ENCODE measurements at places on chromosomes 1 and 21.
A peak's percentile ranks its signal among the peaks of the same experiment; 100 is the strongest.

GRCh38 chr1:72283022-72283306, 625 bp upstream of the NEGR1 start:
- no peak for DNase-seq

DNA sequence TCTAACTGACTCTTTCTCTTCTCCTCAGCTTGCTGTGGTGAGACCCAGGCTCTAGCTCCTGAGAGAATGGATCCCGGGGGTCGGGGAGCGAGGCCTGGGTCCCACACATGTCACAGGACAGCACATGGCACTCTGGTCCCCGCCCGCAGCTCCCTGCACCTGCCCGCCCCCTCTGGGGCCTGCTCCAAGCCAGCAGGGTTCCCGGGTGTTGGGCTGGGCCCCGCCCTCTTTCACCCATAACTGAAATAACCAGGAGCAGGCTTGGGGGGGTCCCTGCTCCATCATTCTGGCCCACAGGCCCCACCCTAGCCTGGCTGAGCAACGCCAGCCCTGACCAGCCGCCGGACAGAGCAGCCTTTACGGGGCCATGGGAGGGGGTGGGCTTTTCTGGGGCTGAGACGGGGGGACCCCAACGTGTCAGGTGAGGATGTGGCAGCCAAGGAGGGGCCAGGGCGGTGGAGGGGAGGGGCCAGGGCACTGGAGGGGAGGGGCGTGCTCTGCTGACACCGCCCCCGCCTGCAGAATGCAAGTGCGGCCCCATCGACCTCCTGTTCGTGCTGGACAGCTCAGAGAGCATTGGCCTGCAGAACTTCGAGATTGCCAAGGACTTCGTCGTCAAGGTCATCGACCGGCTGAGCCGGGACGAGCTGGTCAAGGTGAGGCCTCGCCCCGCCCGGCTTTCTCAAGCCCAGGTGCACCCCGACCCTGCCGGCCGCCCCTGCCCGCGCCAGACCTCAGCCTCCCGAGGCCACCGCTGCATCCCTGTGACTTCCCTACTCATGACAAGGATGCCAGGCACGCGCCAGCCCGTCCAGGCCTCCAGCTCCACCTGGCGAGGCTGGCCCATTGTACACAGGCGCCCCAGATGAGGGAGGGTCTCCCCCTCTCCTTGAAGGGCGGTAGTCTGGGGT, 19.4 kb downstream of the COL6A1 start:
- DNase-seq = peak; percentile 10

- DNase-seq = peak; percentile 8
Observed at GRCh38 chr1:909861-910310, 13.8 kb upstream of the SAMD11 start.

- peak; percentile 61 for DNase-seq
Observed at GRCh38 chr1:89149229-89149628, 23.3 kb upstream of the GBP2 start.

DNA sequence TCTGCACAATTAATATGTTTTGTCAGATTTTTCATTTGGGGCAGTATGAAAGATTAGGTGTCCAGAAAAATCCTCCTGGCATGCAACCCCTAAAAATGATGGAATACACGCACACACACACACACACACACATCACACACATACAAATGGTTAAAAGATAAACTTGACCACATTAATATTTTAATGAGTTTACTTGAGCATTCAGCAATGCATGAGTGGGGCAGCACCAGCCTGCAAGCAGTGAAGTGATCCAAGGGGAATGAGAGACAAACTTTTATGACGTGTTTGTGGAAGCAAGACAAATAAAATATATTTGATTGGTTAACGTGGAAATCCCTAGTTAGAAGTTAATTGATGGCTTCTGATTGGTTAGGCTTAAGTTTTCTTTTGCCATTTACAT, 29.1 kb upstream of the SOAT1 start:
- no peak for DNase-seq

DNA sequence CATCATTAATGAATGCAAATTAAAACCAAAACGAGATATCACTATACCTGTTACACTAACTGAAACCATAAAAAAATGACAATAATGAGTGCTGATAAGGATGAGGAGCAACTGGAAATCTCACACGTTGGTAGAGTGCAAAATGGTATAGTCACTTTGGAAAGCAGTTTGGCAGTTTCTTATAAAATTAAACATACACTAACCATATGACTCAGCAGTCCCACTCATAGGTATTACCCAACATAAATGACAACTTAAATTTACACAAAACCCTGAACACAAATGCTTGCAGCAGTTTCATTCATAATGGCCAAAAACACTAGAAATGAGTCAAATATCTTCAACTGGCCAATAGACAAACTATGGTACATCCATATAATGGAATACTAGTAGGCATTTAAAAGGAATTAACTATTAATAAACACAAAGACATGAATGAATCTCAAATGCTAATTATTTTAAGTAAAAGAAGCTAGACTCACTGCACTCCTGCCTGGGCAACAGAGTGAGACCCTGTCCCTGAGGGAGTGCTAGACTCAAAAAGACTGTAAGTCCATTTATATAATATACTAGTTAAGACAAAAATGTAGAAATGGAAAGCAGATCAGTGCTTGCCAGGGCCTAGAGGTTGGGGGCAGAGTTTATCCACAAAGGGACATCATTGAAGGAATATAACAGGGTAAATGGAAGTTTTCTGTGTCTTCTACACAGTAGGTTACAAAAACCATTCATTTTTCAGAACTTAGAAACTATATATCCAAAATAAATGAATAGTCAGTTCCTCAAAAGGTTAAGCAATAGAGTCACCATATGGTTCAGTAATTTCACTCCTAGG, 77.4 kb downstream of the EIF4G3 start:
- no peak for DNase-seq

DNA sequence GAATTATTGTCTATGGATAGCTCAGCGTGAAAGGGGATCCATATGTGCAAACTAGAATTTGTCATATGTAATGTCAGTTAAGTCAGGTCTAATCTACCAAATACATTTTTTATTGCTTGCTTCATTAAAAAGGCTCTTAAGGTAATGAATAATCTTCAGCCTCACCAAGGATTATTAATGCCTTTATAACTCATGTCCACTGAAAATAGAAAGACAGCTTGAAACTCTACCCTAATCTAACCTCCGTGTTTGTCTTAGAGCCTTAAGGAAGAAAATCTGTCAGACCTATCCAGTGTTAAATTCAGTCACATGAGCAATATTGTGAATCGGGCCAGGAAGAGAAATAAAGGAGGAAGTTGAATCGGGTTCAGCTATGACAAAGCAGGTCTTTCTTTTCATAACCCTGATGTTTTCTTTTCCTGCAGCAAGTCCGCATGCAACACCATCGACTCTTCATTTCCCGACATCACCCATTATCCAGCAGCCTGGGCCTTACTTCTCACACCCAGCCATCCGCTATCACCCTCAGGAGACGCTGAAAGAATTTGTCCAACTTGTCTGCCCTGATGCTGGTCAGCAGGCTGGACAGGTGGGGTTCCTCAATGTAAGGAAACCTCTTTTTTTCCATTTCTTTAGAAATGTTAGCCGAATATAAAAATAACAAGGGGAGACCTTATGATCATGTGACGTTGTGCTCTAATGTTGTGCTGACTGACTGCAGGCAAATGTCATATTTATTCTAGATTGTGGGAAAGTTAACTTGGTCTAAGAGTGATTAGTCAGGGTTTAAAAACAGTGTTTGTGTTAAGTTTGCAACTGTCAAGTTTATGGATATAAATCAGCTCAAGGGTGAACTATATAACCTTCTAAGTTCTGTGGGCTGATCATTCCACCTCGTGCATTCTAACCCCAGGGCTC, 321.0 kb downstream of the TM2D1 start:
- peak; percentile 31 for DNase-seq

DNA sequence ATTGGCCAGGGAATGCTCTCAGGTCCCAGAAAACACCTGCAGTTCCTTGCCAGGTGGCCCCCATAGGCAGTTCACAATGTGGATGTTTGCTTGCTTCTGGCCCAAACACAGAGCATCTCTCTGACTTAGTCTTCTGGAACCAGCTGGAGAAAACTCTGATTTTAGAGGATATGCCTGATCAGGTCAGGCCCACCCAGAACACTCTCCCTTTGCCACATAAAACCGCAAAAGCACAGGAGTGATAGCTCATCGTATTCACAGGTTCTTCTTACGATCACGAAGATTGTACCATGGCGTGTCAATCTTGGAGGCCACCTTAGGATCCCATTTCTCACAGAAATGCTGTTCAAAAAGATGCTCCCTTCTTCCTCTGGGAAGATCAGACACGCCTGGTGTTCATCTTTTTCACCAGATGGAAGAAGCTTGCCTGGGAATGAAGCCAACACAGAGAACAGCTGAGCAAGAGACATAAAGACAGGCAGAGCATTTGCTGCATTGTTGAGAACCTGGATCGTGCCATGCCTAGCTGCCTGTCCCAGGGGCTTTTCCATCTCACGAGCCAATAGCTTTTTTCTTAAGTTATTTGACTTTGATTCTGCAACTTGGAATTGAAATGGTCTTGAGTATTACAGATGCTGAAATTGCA, 11.6 kb upstream of the CD247 start:
- peak; percentile 40 for DNase-seq

DNA sequence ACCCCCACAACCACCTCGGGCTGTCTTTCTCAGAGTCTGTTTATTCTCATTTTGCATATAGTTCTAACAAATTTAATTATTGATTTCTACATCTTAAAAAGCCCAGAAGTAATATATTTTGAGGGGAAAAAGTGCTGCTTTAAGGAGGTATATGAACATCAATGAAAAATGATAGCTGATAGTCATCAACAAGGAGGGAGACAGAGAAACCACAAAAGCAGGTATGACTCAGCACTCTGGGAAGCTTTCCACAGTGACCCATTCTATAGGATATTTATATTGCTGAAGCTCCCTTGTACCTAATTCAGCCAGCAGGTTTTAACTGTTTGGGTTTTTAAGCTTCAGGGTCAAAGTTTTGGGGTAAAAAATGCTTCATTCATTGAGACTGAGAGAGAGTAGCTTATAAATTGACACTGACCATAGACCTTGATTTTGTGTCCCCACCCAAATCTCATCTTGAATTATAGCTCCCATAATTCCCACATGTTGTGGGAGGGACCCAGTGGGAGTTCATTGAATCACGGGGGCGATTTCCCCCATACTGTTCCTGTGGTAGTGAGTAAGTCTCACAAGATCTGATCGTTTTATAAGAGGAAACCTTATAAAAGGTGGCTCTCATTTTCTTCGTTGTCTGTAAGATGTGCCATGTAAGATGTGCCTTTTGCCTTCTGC, 27.4 kb downstream of the VANGL1 start:
- DNase-seq = no peak

- no peak for DNase-seq
Observed at GRCh38 chr21:25161571-25161970, 445.7 kb downstream of the MRPL39 start.

DNA sequence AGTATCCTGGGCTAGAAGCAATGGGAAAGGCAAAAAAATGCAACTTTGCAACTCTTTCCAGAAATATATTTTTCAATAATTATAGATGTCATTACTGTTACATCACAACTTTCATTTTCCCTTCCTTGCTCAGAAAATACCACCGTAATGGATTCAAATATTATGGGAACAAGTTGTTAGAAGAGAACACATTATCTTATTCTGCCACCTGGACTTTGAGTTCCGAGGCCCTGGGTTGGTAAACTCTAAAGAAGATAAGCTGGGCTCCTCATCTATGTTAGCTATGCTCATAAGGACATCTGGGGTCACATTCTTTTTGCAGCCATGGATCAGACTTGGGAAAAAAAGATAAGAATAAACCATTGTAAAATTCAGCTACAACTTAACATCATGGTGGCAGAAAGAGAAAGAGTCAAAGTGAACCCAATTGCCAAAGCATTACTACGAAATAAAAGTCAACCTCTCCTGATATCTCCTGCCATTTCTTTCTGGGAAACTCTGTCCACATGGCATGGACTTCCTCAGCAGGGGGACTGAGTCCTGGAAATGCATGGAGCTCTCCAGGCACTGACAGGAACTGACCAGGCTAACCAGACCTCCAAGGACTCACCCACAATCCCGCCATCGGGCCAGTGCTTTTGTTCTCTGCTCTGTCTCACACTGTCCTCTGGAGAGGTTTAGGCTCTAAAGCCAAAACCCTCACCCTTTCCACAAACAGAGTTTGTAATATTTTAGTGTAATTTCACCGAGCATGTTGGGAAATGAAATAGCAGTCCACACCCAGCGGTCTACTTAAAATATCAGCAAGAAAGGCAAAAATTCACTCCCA, 499.1 kb upstream of the RUNX1 start:
- DNase-seq = no peak

DNA sequence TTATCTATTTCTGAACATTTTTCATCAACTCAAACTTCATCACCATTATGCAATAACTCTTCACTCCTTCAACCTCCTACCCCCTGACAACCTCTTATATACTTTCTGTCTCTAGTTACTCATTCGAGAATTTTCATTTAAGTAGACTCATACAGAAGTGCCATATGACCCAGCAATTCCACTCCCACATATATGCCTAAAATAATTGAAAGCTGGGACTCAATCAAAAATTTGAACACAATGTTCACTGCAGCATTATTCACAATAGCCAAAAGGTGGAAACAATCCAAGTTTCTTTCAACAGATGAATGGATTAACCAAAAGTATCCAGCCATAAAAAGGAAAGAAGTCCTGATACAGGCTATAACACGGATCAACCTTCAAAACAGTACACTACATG, 24.1 kb downstream of the COL11A1 start:
- no peak for DNase-seq
